Thoracic aorta endothelial cell (primary cell): ENCODE measurements at places on chromosomes 5 and 9. TPM values are rescaled to one million over a fixed set of nuclear protein-coding genes. Genes with fewer than 3 reads are reported as not detected.

ZNF454 gene
- 0.50 and 1.3 TPM in 2 replicates for total RNA-seq

RETREG1 gene
- 0.27 and 0.65 TPM in 2 replicates for total RNA-seq

SLCO6A1 gene
- total RNA-seq, result not detected in 2 replicates

ACOT12 gene
- not detected in 2 replicates for total RNA-seq

ZFP62 gene
- total RNA-seq, result 21.3 and 23.3 TPM in 2 replicates

NTRK2 gene
- under 0.01 TPM in 1 of 2 replicates, not detected in the other for total RNA-seq

CARTPT gene
- total RNA-seq, result not detected in 2 replicates

PCDHB4 gene
- 0.07 and 0.13 TPM in 2 replicates for total RNA-seq

ACTBL2 gene
- not detected in 2 replicates for total RNA-seq
